ENCODE measurements at places on chromosomes 12 and 14.
A peak's percentile ranks its signal among the peaks of the same experiment; 100 is the strongest.

DNA sequence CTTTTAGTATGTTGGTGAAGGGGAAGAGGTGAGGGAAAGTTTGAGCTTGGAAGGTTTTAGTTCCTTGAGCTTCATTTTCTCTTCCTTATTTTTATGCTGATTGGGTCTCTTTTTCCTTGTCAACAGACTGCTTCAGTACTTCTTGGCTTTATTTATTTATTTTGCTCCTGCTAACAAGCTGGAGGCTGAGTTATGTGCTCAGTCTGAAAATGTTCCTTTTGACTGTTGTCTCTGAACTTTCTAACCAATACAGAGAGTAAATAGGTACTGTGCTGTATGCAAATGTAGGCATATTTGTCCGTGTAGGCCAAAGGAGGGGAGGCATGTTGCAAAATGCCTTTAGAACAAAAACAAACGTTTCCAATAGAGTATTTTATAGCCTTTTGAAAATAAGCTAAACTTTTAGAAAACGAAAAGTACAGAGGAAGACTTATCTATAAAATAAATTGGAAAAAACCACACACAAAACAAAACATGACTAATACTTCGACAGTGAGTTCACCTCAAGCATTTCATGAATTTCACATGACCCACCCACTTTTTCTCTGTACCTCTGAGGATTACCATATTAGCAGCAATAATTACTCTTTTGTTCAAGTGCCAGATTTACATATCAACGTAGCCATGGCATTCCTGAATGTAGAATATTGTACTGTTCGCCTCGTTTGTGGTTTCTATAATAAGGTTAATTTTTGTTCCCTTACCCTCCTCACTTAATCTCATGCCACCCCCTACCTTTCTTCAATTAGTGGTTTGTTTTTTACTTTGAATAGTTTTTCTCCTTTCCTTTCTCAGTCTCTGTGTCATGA is 4.7 kb upstream of the CREBL2 start:
- no peak for DNase-seq

DNA sequence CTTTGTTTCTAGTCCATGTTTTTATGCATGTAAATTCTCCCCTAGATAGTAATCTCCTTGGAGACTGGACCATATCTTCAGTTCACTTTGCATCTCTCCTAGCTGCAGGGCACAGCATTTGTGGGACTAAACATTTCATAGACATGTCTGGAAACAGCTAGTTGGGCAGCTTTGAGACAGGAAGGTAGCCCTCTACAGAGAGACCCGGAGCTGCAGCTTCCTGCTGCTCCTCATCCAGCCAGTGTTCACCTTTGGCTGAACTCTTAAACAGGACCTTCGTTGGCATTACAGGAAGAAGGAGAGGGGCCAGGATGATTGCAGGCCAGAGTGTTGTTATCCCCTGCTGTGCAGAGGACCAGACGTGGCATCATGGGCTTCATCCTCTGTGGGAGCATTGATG is 52.9 kb downstream of the GNS start:
- no peak for DNase-seq

DNA sequence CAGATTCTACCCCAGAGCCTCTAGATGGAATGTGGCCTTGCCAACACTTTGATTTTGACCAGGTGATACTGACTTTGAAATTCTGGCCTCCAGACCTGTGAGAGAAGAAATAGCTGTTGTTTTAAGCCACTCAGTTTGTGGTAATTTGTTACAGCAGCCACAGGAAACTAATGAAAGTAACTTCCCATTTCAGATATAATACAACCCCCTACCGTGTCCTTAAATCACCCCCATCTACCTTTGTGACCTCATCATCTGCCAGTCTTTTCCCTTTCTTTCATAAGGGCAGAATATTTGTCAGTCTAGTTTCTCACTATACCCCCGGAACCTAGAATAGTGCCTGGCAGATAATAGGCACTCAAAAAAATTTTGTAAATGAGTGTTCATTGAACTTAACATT is 39.6 kb downstream of the PPP4R4 start:
- DNase-seq = no peak

GRCh38 chr12:70364695-70365397 is 1.2 kb upstream of the KCNMB4 start:
- no peak for DNase-seq

DNA sequence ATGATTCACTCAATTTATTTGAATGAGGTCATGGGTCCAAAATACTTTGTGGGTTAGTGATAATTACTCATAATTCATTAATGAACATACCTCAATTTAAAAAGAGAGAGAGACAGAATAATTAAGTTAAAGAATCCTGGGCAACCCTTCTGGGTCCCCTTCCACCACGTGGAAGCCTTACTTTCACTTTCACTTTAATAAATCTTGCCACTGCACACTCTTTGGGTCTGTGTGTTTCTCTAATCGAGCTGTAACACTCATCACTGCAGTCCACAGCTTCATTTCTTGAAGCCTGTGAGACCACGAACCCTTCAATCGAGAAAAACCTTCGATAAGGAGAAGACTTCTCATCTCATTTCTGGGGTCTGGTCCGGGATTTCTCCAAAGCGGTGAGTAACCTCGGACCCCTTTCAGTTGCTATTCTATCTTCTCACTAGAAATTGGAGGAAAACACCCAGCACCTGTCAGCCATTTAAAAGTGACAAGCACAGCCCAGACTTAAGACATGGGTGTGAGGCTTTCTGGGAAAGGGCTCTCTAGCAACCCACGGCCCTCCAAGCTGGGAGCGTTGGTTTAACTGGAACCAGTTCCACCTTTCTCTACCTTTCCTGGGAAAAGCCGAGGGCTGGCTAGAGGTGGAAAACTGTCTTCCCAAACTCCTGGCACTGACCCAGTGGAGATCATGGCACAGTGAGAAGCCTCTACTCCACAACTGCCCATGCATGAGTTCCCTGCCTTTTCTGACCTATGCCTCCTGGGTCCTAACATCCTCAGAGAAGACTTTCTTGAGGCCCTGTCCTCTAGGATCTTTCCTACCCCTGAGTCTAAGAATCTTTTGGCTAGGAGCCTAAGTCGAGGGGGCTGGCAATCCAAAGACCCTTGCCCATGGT is 148.8 kb upstream of the ATF7IP start:
- DNase-seq = no peak

GRCh38 chr14:91694643-91695042 is 37.2 kb downstream of the CATSPERB start:
- DNase-seq = no peak

- peak; percentile 47 for DNase-seq
Observed at GRCh38 chr14:64465191-64465822, at the start of gene AKAP5. Gene AKAP5 (plus strand): TSS chr14:64465499. CDS start chr14:64468395, 2,896 bp downstream.
